ENCODE measurements at places on chromosomes 6 and 20.

DNA sequence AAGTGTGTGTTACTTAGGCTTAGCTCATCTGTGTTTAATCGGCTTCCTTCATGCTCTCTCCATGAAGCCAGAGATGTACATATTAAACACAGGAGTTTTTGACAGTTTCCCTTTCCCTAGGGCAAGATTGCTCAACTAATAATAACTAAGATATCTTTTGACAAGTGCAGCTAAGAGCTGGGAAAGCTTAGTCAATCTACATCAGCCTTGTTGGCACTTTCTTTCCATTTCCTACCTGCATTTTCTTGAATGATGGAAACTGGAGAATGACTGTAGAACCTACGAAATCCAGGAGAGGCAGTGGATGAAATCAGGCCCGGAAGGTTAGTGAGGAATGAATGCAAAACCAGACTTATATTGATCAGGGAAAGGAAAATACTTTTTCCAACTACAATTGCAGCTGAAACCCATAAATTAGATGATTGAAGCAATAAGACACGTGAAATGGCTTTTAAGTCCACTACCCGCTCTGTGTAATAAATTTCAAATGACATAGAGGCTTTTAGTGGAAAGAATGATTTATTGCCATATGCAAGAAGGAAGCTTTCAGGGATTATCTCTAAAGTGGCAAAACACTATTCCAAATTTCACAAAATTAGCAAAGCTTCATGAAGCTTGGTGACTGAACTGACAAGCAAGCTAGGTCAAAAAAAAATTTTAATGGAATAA lies 237.2 kb upstream of the ID4 start:
- no peak for DNase-seq

- no peak for DNase-seq
Observed at GRCh38 chr20:23341073-23341472, 9.5 kb upstream of the NXT1 start.

GRCh38 chr6:3456898-3457709 lies at the start of gene SLC22A23:
SLC22A23 (minus strand) TSS chr6:3457050; CDS start chr6:3456559, 491 bp downstream.
- peak; percentile 77 for DNase-seq

GRCh38 chr6:122956376-122956775 lies 39.7 kb upstream of the CLVS2 start:
- no peak for DNase-seq

DNA sequence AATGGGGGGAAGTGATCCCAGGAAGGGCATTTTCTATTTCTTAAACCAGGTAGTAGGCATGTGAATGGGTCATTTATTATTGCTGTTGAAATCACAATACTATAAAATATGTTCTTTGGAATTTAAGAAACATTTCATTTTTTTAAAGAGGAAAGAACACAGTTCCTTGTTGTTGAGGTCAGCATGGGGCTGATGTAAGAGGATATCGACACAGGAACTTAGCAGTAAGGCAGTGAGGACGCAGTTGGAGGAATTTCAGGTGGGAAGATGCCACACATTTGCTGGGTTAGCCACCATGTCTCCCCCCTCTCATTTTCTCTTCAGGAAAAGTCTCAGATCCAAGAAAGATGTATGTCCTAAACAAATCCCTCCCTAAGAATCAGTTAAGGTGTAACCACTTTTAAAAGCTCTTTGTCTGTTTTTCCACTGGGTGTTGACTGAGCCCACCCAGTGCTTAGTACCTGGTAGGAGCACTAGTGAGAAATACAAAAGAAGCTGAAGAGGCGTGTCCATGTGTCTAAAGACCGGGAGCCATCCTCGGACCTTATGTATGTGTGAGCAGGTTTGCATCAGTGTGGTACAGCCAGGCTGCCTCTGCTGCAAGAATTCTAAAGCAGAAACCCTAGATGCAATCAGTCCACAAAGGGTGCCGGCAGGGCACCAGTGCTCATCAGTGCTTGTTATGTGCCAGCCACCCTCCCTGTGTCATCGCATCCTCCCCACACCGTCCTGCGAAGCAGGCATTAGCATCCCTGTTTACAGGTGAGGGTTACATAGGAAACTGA lies 98.9 kb downstream of the TCP11 start:
- no peak for DNase-seq

- no peak for DNase-seq
Observed at GRCh38 chr6:101226677-101227135, 166.8 kb upstream of the GRIK2 start.
